Upper lobe of right lung (tissue), 1 donor: ENCODE measurements at places on chromosomes 16 and 17.

DNA sequence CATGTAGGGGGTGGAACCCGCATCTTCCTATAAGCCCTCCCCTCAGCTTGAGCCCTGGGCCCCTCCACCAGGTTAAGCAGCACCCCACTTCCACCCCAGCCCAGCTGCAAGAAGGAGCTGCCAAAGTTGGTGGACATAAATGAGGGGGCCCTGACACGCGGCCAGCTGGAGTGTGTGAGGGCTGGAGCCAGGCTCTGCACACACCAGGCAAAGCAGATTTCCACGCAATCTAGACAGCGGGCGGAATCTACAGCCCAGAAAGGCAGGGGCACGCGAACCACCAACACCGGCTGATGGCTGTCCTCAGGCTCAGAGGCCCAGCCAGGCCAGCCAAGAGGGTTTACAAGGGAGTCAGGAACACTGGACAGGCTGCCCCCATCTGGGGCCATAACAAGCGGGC lies 171.2 kb downstream of the ZNF423 start:
- no peak overlapping the region for H3K27ac ChIP-seq
- no peaks in the 10 kb centered on the region for H3K36me3 ChIP-seq
- DNase-seq: no peak
- H3K27me3 ChIP-seq: no peaks in the 10 kb centered on the region

- H3K4me1 ChIP-seq: peaks cover 22% of the 10 kb centered on the region
- H3K27me3 ChIP-seq: no peaks in the 10 kb centered on the region
- H3K4me3 ChIP-seq: no peak overlapping the region
- no peaks in the 10 kb centered on the region for H3K36me3 ChIP-seq
These were observed 3.3 kb upstream of the KCTD11 start for GRCh38 chr17:7348478-7349242.

- DNase-seq: no peak
- H3K36me3 ChIP-seq: no peaks in the 10 kb centered on the region
- H3K27me3 ChIP-seq: no peaks in the 10 kb centered on the region
- no peaks in the 10 kb centered on the region for H3K4me1 ChIP-seq
- H3K4me3 ChIP-seq: no peak overlapping the region
- H3K27ac ChIP-seq: no peak overlapping the region
These were observed 95.8 kb downstream of the TMEM132E start for GRCh38 chr17:34675143-34675542.

DNA sequence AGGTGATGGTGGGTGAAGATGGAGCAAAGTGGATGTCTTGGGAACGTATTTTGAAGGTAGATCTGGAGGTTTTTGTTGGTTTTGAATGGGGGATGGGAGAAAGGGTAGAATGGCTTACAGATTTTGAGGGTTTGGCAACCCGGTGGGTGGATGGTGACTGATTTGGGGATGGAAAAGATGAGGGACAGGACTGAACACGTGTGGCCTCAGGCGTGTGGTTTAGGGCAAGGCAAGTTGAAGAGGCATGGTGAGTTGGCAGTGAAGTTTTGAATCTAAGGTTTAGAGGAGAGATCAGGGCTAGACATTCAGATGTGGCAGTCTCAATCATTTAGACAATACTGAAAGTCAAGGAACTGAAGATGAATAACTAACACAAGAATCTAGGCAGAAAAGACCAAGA lies 5.0 kb upstream of the DCTPP1 start:
- H3K27ac ChIP-seq: no peak overlapping the region
- H3K27me3 ChIP-seq: no peaks in the 10 kb centered on the region
- H3K4me3 ChIP-seq: no peak overlapping the region

GRCh38 chr16:56332464-56333079 lies 92.8 kb downstream of the AMFR start:
- no peaks in the 10 kb centered on the region for H3K4me1 ChIP-seq
- DNase-seq: peak; percentile 75
- no peak overlapping the region for H3K27ac ChIP-seq
- no peaks in the 10 kb centered on the region for H3K36me3 ChIP-seq
- H3K4me3 ChIP-seq: no peak overlapping the region

GRCh38 chr16:6016530-6017184 lies 919.1 kb upstream of the EEF2KMT start:
- no peaks in the 10 kb centered on the region for H3K4me1 ChIP-seq
- no peak overlapping the region for H3K27ac ChIP-seq
- no peaks in the 10 kb centered on the region for H3K36me3 ChIP-seq
- H3K4me3 ChIP-seq: no peak overlapping the region
- DNase-seq: no peak
- peaks cover 30% of the 10 kb centered on the region for H3K27me3 ChIP-seq

DNA sequence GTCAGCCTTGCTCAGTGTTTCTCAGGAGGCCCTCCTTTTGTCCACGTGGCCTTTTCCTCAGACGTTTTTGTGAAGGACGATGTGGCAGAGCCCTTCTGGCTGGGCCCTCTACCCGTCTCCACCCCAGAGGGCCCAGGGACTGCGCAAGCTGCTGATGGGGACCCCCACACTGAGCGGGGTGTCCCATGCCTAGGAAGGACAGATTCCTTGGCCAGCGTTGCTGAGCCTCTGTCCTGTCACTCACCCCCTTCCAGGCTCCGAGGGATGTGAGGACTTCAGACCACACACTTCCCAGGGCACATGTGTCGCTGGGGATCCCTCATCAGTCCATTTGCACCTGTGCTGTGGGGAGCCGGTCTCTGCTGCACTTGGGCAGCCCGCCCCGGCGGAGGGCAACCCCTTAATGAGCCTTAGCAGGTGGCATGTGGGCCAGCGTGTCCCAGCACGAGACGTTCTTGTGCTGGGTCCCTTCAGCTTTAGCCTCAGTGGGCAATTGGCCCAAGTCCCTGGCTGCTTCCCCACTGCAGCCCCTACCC lies 48.3 kb downstream of the NT5M start:
- H3K27ac ChIP-seq: no peak overlapping the region
- no peaks in the 10 kb centered on the region for H3K36me3 ChIP-seq
- no peak overlapping the region for H3K4me3 ChIP-seq
- H3K27me3 ChIP-seq: no peaks in the 10 kb centered on the region
- DNase-seq: peak; percentile 44
